ENCODE measurements at places on chromosomes 4 and X.

DNA sequence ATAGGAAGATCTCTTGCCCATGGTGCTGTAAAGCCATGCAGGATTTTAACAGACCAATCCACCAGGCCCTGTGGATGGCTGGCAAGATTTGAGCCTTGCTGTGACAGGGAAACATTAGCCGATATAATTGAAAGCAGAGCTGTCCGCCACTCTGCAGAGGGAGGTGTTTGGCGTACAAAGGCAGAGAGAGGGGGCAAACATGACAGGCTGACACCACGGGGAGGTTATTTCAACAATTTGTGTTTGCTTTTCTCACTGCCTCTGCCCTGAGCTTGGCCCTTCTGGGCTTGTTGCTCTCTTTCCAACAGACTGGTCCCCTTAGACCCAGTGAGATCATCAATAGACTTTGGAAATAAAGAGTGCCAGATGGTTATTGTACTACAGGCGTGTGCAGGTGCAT, 59.4 kb downstream of the CLNK start:
- DNase-seq: no peak

DNA sequence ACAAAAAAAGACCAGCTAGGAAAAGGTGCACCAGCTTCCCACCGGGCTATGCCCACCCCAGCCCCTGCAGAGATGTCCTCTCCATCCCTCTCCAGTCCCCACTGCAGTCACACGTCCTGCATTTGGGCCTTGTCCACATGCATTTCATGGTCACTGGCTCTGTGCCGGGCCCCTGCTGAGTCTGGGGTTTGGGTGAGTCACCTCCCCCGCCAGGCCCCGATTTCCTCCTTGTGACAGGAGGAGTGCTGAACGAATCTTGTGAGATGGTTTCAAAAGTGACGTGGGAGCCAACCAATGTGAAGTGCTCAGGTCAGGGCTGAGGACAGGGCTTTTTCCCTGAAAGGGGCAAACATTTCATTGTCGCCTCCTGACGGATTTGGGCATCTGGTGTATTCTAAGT, 7.1 kb downstream of the CPZ start:
- DNase-seq: no peak

DNA sequence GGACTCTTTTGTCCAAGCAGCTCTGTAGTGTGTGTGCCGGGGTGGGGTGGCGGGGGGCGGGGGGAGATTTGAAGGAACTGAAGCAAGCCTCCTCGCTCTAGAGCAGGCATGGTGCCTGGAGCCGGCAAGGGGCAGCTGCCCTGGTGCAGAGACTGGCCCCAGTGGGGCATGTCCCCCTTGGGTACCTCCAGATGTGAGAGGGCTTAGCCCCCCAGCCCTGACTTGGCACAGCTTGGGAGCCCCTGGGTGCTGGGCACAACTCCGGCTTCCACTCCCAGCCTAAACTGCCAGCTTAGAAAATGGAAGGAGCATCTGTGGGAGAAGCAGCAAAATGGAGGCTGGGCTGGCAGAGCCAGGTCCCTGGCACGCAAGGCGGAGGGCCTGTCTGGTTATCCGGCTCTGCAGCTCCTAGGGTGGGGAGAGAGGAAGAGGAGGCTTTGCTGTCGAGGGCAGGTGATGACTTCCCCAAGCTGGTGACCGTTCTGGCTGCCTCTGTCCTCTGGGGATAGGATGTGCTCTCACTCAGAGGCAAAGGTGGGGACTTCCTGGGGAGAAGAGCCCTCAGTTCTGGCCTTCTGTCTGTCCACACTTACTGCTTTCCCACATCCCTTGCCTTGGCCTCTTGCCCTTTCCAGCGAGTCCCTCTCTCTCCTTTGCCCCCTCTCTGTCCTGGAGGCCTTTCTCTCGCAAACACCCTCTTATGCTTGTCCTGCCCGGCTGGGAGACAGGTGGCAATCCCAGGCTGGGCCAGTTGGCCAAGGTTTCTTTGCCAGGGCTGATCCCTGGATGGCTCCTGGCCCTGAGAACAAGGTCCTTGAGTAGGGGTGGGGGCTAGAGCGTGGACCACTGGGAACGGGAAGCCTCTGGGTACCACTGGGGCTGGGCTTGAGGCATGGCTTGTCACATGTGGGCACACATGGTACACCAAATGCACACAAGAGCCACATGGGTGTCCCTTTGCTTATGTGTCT, 2.0 kb downstream of the DLG3 start:
- no peak for DNase-seq

- DNase-seq: no peak
These were observed 117.7 kb downstream of the RELL1 start for GRCh38 chr4:37568489-37568888.

DNA sequence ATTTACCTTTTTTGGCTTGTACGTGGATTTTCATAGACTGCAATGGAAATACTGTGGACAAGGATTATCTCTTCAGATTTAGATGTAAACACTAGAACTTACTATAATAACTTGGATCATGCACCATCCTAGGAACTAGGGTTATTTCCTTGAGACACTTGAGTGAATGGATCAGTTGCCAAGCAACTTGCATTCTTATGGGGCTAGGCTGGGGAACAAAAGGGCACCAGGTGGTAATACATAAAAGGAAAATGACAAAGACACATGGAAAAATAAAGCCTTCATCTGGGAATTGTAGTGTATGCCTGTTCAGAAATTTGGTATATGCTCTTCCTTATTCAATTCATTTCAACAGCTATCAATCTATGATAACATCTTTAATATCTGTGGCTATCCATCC, 247.1 kb downstream of the SPRY1 start:
- DNase-seq: no peak

- DNase-seq: no peak
These were observed 16.8 kb downstream of the UGDH start for GRCh38 chr4:39510348-39510929.

Measured in GF-D8 (cell line).